ENCODE measurements at places on chromosomes 5 and 9.

GRCh38 chr9:89661391-89661949 lies 56.7 kb downstream of the GADD45G start:
- peak; percentile 59 for DNase-seq

DNA sequence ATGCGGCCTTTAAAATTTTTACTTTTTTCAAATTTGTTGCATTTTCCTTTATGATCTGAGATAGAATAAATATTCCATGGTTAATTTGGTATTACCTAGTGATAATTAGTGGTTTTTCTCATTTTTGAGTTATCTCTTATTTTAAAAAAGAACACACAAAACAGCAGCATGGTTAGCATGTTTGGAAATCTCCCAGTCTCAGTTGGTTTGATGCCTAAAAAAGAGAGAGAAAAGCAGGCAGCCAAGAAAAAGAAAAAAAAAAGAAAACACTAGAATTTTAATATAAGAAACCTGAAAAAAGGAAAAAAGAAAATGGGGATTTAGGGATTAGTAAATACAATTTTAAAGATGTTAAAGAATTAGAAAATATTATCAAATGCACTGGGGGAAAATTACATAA lies 15.3 kb downstream of the SUSD1 start:
- no peak for DNase-seq

GRCh38 chr5:109394806-109395205 lies 15.0 kb downstream of the PJA2 start:
- no peak for DNase-seq

DNA sequence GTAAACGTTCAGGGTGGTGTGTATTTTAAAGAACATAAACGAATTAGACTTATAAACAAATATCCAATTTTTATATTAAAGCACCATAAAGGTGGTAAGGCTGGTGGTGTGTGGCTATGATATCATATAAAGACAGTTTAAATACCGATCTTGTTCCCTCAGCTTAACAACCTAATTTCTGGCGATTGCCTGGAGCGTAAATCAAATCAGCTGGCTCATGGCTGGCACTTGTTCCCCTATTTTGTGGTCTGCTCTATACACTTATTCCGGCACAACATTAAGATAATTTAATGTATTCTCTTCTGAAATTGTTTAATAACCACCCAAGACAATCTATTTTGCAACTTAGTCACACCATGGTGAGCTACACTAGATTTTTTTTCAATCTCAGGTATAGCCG lies 2.4 kb upstream of the HAPLN1 start:
- DNase-seq: no peak

GRCh38 chr9:16057541-16057940 lies 504.7 kb downstream of the CCDC171 start:
- DNase-seq: no peak

DNA sequence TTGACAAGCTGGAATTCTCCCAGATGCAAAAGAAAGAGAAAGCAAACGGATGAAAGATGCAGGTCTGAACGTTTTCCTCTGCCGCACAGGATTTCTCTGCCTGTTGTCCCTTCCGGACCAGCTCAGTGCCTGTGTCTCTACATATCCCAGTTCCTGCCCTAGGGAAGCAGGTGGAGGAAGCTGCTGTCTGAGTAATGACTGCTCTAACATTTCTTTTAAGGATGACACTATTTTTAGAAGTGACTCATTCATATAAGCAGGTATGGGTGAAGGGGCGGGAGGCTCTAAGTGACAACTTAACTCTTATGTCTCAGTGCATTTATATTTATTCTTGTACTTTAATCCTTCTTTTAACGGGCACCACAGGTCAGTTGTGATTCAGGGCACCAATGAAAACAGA lies 128.8 kb downstream of the SLC24A2 start:
- no peak for DNase-seq

DNA sequence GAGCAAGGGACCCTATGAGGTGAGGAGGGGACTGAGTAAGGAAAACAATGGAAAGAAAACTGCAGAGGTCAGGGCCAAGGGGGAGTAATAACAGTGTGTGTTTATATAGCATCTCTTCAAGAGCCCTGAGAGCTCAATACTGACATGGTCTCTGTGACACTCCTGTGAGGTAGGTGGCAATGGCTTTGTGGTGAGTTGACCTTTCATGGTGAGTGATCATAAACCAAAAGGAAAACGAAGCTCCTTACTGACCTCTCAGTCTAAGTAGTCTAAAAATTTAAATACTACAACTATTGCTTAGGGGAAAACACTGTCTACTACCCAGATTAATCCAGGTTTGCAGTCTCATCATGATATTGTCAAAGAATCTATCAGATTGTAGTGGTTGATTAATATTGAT lies 130.9 kb downstream of the SNCAIP start:
- no peak for DNase-seq

DNA sequence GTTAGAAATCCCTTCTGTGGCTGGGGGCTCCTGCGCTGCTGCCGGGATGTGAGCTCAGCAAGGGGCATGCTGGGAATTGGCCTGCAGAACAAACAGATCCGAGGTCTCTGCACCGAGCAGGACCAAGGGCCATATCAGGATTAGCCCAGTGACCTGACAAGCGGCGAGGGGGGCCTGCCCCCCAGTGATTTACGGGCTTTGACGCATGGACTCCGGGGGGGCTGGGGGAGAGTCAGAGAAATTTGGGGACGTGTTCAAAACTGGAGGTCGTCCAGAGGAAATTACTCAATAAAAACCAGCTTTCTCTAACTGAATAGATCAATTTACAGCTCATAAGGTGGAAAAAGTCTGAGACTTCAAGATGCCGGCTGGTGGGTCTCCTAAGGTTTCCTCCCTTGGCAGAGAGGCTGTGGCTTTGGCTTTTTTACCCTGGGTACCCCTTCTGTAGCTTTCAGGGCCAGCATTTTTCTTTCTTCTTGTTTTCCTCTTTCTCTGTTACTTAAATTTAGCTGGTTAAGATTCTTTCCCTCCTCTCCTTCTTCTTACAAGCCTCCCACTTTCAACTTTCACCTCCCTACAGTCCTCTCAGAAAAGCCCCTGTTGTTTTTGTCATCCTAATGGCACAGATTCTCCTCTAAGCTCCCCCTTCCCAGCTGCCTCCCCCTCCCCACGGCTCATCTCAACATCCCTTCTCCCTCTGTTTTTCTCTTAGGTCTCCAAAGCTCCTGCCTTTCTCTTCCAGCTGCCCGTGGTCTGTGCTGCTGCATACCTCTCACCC lies 551.0 kb downstream of the CCDC171 start:
- DNase-seq: no peak

GRCh38 chr5:163567811-163568210 lies 62.4 kb downstream of the MAT2B start:
- DNase-seq: no peak

DNA sequence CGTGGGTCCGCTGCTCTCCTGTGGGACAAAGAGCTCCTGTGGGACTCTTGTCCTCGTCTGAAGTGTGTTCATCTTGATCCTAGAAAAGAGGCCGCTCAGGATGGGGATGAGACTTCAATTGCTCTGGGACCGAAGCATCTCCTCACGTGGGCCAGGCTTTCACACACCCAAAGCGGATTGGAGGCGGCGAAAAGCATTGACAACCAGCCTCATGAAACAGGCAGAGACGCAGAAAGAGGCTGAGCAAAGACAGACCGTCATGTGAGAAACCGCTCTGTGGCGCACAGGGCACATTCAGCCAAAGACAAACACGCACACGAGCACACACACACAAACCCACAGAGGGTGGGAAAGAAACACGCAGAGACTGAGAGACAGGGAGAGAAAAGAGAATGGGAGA lies 479.5 kb downstream of the SPATA31A7 start:
- DNase-seq: no peak

- DNase-seq: no peak
Measured at GRCh38 chr5:36202521-36202961, 39.2 kb downstream of the NADK2 start.

DNA sequence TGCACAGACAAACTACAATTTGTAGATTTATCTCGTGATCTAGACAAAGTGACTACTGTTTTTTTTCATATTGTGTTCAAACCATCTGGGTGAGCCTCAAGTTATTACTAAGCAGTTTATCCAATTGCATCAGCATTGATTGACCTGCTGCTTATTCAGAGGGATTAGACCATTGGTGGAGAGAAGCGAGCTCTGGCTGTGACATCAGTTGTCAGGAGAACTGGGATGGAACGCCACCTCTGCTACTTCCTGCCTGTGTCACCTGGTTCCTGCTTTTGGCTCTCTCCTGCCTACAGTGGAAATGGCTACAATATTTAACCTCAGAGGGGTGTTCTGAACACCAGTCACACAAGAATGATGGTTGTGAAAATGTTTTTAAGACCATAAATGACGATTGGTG lies 12.1 kb downstream of the NR4A3 start:
- no peak for DNase-seq

DNA sequence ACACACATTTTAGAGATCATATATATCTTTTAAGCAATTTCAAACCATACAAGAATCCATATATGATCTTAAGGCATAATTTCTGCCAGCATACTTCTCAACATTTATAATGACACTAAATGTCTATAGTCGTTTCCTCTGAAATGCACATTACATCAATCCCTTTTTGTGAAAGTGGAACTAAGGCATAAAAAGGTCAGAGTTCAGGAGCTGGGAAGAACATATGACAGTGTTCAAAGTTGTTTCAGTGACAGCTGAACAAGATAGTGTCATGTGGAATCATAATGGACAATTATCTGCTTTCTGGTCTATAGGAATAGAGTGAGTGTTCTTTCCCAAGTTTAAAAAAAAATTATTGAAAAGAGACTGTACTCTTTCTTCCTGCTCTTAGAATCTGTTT lies 2.4 kb upstream of the MOB3B start:
- no peak for DNase-seq

- DNase-seq: no peak
Measured at GRCh38 chr5:137589185-137589584, 90.1 kb upstream of the SPOCK1 start.

DNA sequence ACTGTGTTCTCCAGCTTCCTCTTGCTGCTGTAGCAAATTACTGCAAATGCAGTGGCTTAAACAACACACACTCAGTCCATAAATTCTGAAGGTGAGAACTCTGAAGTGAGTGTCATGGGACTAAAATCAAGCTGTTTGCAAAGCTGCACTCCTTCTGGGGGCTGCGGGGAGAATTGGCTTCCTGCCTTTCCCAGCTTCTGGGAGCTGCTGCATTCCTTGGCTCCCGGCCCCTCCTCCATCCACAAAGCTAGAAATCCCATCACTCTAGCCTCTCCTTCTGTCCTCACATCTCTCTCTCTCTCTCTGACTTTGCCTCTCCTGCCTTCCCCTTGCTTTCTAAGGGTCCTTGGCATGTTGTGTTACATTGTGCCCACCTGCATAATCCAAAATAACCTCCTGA lies 14.2 kb upstream of the MED10 start:
- no peak for DNase-seq

GRCh38 chr9:123453076-123453667 lies 97.2 kb downstream of the CRB2 start:
- DNase-seq: no peak

GRCh38 chr5:148979083-148979723 lies 83.7 kb downstream of the SH3TC2 start:
- no peak for DNase-seq

Measured in hippocampal formation (tissue), 2 donors.